ENCODE measurements at places on chromosomes 2 and 18.

DNA sequence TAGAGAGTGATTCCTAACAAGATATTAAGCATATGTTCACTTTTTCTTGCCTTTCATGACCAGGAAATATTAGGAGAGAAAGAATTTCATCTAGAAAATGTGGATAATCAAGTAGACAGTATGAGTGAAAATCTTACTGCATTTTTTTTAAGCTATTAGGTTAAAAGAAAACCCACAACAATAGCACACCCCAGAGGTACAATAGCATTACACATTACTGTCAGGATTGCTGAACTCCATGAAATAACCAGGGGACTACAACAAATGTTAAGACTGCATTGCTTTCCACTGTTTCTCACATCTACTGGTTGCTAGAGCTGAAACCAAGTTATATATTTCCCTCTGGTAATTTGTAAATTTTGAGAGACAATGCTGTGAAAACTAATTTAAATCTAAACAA is 33.7 kb downstream of the KLF7 start:
- no peak for DNase-seq

- DNase-seq, result no peak
Measured at GRCh38 chr2:197152451-197153228, 157.9 kb downstream of the ANKRD44 start.

DNA sequence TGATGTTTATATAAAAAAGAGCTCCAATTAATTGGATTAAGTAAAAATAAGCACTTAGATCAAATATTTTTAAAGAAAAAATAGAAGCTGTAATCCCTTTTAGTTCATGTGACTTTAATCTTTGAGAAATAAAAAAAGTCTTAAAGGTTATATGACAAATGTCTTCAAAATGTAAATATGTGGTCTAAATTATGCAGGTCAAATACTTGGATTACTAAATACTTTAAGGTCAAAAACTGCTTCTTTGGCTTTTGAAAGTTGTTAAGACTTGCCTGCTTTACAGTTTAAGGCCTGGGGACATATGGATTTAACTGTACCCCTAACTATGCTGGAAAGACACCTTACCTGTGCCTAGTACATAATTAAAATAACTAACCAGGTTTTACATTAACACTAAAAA is 15.5 kb upstream of the PDK1 start:
- no peak for DNase-seq

- no peak for DNase-seq
Measured at GRCh38 chr2:206001912-206002311, 84.1 kb downstream of the INO80D start.

DNA sequence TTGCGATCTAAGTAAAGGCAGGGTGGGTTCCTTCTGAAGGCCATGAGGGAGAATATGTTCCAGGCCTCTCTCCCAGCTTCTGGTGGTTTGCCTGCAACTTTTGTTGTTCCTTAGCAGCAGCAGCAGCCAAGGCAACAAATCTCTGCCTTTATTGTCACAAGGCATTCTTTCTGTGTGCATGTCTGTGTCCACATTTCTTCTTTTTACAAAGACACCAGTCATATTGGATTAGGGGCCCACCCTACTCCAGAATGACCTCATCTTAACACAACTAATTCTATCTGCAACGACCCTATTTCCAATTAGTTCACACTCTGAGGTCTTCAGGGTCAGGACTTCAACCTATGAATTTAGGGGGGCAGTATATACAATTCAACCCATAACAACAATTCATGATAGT is 587.5 kb downstream of the XIRP2 start:
- DNase-seq, result no peak

DNA sequence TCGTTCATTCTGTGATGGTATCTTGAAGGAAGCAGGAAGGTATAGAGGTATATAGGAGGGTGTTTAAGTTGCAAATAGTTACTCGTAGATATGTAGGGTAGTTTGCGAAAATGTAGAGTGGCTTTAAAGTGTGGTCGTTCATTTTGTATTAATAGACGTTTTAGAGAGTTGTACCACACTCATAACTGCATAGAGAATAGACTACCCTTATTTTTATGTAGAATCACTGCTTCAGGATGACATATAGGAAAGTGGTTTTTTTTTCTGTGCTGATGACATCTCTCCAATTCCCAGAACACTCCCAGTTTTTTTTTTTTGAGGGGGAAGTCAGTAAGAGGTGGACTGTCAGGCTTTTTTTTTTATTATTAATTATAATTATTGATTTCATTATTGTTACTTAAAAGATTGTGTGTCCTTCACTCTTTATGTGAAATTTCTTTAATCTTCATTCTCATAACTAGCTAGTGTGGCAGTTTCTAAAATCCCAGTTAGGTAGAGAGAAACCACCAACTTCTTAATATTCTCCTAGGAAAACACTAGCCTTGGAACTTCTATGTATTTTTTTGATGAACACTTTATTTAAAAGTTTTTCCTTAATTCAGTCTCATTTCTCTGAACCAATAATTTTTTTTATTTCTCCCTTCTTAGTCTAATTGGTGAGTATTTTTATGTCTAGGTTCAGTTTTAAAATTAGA is 1.5 kb downstream of the ACTR3 start:
- DNase-seq, result no peak
